ENCODE measurements at places on chromosomes 4 and X.

DNA sequence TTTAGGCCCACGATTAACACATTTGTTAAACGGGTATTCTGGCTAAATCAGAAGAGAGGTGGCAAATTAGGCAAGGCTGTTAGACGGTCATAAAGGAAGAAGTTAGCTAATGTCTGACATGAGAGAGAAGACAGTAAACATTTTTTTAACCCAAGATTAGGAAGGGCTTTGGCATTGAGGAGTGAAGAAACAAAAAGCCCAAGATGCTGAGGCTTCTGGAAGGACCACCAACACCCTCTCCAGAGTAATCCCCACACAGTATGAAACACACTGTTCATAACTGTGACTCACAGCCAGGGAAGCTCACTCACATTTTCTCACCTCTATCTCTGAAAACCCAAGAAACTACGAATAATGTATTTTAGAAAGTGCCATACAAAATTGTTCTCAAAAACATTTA, 127.6 kb downstream of the AMELX start:
- DNase-seq: no peak

- no peak for DNase-seq
Observed at GRCh38 chr4:40144716-40145115, 52.1 kb upstream of the RHOH start.

GRCh38 chr4:70505151-70505748, 13.1 kb upstream of the AMTN start:
- peak; percentile 26 for DNase-seq

DNA sequence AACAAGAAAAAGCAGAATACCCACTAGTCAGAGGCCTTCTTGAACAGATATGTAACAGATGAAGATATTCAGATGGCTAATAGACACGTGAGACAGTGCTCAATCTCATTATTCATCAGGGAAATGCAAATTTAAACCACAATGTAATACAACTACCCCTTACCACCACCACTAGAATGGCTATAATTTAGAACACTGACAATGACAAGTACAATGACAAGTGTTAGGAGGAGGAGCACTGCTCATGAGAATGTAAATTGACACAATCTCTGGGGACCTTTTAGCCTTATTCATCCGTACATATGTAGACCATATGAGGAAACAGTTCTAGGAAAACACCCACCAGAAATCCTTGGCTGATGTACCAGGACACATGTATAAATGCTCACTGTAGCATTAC, 13.1 kb downstream of the ZNF81 start:
- no peak for DNase-seq

GRCh38 chr4:16684097-16684496, 214.3 kb downstream of the LDB2 start:
- no peak for DNase-seq

- DNase-seq: no peak
Observed at GRCh38 chr4:3814053-3814570, 47.9 kb downstream of the ADRA2C start.

DNA sequence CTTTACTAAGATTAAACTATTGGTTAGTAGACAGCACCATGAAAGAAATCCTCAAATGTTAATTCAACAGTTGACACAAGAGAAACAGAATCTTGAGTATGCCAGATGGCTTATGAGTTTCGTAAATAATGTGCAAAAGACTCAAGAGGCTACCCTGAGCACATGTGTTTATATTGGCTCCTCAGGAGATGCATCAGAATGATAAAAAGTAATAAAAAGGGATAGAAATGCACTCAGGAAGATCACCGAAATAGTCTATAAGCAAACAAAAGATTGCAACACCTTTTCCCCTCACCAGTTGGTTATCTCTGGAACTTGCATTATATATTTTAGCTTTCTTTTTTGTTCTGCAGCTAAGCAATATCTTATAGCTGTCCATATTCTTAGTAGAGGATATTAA, 84.4 kb downstream of the SCFD2 start:
- no peak for DNase-seq

DNA sequence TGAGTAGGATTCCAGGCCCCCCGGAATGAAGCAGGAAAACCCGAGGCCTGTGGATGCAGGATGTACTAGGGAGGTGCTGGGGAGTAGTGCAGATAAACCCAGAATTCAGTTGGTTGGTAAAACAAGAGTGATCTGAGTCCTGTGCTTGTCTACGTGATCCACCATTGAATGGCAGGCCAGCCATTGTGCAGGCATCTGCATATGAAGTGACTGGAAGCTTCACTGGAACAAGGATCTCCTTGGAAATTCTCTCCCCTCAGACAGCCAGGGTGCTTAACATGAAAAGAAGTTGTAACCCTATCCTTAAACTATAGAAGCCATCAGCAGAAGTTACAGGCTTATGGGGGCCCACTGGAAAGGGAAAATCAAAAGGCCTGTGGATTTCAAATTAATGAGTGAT, 656 bp upstream of the GSPT2 start:
- no peak for DNase-seq

GRCh38 chr4:121599049-121599448, 97.7 kb downstream of the ANXA5 start:
- DNase-seq: no peak

DNA sequence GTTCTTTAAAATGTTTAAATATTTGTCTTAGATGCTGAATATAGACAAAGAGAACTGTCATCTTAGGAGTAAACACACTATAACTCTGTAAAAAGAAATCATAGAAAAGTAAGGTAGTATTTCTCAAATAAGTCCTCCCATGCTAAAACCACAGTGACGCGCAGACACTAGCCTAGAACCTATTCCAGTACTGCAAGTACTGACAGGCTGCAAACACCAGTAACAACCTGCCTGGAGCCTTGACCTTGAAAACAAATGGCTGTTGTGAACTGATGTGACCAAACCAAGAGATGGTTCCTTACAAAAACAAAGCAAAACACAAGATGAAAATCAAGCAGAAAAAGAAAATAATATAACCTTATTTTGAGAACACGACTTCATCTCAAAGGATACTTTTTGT, 8.5 kb downstream of the TIFA start:
- no peak for DNase-seq

GRCh38 chrX:121179972-121180371, 132.6 kb downstream of the GLUD2 start:
- no peak for DNase-seq

GRCh38 chr4:37967736-37968135, 7.5 kb downstream of the PTTG2 start:
- no peak for DNase-seq

Data from stimulated activated naive CD4-positive, alpha-beta T cell treated with Interleukin-2 at 50 U/mL for 16 hours (primary cell).